Activated T-cell treated with anti-CD3 and anti-CD28 coated beads, Interleukin-2, amount 50 U/mL, for 72 hours (primary cell): ENCODE measurements at places on chromosomes 6 and 20.

DNA sequence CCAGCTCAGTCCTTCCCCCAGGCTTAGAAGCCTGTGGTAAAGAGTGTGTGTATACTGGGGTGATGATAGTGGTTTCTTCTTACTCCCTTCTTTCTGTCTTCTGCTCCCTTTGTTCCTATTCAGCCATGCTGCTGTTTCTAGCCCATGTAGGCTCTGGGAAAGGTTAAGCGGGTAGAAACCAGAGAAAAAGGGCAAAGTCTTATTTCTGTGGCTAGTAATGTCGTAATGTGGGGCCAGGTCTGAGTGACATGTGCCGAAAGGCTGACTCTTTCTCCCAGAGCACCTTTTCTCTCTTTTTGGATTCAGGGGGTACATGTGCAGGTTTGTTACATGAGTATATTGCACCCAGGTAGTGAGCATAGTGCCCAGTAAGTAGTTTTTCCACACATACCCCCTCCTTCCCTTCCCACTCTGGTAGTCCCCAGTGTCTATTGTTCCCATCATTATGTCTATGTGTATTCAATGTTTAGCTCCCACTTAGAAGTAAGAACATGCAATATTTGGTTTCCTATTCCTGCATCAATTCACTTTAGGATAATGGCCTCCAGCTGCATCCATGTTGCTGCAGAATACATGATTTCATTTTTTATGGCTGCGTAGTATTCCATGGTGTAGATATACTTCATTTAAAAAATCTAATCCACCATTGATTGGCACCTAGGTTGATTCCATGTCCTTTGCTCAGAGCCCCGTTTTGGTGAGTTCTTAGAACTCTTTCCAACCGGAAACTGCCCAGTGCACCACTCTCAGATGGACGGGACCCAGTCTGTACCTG, 74.3 kb downstream of the EFHC1 start:
- no peak for DNase-seq

GRCh38 chr20:51634257-51634656, 91.7 kb upstream of the NFATC2 start:
- DNase-seq = no peak

DNA sequence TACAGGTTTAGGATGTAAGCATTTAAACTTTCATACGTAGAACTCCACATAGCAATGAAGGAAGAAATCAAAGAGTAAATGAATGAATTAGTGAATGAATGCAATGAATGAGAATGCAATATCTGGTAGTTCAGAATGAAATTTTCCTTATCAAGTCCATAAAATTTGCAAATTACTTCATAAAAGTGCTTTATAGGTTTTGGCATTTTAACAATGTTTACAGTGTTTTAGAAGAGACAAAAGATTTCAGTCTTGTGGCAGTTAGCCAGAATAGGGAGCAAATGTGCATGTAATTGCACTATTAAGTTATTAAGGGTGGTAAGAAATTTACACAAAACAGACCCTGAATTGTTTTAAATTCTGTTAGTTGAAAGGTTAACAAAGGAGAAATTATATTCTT, 739.4 kb upstream of the FLRT3 start:
- DNase-seq = no peak

GRCh38 chr6:7215798-7216231, 97.2 kb downstream of the SSR1 start:
- no peak for DNase-seq

GRCh38 chr20:49245921-49246740, 26.9 kb downstream of the DDX27 start:
- no peak for DNase-seq

GRCh38 chr6:101000341-101000740, 119.2 kb upstream of the ASCC3 start:
- no peak for DNase-seq

GRCh38 chr6:157383471-157383870, 2.5 kb downstream of the ZDHHC14 start:
- DNase-seq = no peak

DNA sequence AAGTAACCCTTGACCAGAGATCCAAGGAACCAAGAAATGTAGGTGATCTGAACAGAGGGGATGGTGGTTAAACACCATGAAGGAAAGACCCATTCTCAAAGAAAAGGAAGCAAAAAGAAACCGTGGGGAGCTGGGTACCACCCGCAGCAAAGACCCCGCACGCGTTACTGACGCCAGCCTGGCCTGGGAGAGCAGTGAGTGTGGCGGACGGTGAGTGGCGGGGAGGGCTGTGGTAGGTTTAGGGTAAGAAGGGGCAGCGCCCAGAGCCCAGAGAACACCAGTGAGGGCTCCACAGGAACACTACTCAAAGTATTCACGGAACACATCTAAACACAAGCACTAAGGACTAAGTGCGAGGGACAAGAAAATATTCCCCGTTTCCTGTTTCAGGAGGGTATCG, 4.2 kb downstream of the GMEB2 start:
- no peak for DNase-seq

DNA sequence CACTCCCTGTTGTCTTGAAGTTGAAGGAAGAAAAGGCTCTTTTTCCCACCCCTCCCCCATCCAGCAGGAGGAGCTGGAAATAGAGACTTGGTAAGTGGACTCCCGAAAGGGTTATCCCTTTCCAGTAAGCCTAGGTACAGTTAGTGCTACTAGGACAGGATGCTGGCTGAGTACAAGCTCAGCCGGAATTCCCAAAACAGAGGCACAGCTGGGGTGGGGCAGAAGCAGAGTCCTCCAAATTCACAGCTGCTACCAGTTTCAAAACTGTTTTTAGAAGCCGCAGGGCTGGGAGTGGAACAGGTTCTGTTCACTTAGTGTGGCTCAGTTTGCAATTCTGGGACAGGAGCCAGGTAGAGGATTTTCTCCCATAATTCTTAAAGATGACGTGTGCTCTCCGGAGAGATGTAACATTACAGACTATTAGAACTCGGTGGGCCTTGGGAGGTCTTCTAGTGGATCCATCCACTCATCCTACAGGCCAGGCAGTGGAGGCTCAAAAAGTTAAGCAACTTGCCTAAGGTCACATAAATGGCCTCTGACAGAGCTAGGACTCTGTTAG, 19.0 kb upstream of the UTRN start:
- no peak for DNase-seq

DNA sequence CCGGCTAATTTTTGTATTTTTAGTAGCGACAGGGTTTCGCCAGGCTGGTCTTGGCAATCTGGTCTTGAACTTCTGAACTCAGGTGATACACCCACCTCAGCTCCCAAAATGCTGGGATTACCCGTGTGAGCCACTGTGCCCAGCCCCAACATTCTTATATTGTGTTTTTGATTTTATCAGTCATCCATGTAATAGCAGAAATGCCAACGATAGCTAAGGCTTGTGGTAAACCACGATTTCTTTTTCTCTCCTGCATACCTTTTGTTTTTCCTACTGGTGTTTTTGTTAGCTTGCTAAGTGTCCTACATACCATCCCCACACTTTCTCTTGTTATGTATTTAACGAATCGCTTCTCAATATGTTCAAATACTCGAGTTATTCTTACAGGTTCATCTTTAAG, 12.1 kb downstream of the PHACTR2 start:
- no peak for DNase-seq

- DNase-seq = no peak
Measured at GRCh38 chr20:64113444-64113775, 6.0 kb upstream of the NPBWR2 start.

DNA sequence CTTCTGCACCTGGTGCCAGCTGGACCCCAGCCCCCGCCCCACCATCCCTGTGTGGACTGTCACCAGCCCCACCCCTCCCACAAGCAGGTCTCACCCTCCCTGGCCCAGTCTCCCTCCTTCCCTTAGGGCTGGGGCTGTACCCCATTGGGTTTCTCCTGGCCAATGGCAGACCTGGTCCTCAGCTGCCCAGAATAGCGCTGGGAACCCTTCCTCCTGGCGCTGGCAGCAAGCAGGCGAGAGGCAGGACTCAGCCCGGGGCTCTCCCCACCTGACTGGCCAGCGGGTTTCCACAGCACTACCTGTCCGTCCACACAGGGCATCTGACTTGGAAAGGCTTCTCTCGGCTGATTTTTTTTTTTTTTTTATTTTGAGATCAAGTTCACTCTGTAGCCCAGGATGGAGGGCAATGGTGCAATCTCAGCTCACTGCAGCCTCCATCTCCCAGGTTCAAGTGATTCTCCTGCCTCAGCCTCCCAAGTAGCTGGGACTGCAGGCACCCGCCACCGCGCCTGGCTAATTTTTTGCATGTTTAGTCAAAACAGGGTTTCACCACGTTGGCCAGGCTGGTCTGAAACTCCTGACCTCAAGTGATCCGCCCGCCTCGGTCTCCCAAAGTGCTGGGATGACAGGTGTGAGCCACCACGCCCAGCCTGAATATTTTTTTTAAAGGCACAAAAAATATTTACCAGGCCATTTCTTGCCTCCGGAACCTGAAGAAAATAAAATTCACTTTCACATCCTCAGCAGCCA, 21.6 kb upstream of the CHRNA4 start:
- DNase-seq = no peak

GRCh38 chr20:3670511-3670910, 7.3 kb upstream of the GFRA4 start:
- DNase-seq = no peak

DNA sequence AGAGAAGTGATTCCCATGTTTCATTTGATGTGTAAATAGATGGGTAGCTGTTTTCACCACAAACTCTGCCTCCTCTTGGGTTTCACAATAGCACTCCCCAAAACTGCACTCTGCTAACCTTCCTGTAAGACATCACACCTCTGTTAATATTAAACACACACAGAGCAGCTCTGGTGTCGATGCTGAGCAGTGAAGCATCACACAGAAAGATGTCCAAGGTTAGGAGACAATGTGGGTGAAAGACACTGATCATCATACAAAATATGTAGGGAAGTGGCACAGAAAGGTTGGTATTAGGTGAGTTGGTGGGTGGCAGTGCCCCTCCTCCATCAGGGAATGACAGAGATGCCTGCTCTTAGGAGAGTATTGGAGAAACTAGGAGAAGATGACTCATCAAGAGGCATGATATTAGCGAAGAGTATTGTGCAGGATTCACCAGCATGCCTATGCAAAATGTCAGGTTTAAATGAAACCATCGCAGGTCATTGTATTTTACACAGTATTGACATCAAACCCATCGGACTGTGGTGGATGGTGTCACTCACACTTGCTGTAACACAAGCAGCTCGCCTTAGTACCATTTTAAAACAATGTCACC, 199.7 kb downstream of the TBXT start:
- DNase-seq = no peak

- no peak for DNase-seq
Measured at GRCh38 chr6:21615504-21615903, 22.0 kb downstream of the SOX4 start.

- DNase-seq = peak; percentile 71
Measured at GRCh38 chr20:38863024-38863851, 57.7 kb downstream of the PPP1R16B start.

DNA sequence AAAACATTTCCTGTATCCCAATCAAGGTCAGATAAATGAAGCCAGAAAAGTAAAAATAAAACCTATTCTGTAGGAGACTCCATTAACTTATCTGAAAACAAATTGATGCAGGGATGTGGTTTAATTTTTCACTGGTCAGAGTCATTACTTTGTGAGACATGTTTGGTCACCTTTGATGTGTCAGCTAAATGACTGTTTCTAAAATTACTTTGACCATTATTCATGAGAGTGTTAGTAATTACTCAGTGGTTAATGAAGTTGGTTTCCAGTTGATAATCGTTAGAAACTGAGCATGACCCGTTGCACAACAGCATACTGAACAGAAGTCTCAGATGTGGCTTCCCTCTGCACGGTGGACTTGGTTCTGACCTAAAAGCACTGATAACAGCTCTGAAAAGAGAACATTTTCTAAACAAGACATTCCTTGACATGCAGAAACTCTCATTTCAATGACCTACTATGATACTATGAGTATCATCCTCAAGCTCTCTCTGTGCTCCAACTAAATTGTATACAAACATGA, 410.5 kb upstream of the RNF217 start:
- no peak for DNase-seq

DNA sequence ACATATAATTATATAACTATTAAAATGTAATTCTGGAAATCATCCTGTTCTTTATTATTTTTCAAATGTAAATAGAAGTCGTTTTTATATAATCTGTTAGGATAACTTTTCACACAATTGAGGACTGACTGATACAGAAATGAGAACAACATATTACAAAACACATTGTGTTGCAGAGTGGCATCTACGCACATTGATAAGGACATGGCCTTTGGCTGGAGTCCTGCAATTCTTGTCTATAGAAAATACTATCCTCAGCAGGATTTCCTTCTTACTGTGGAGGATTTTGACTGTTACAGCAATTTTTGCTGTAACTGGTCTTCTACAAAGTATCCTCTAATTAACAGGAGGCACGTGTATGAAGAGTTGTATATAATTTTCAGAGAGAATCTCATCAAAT, 19.8 kb downstream of the SH3BGRL2 start:
- no peak for DNase-seq

- DNase-seq = no peak
Measured at GRCh38 chr6:157280157-157280556, 43.2 kb downstream of the TMEM242 start.

DNA sequence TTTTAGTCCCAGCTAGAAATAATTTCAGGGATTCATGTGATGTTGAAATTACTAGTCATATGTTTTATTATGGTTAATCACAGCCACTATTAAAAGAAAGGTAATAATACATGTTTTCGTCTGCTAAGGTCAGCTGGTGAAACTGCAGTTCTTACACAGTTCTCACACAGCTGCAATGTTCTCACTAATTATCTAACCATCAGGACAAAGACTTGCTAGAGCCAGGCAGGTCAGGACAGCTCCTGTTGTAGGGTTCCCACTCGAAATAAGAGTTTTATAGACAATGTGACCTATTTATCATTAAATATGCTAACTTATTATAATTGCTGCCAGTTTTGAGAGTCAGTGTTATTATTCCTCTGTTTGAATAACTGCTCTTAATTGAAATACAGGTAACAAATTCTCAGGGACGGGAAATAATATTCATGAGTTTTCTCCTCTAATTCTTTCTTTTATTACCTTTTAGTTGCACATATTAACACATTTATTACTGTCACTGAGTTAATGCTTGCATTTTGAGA, 97.9 kb downstream of the GJA1 start:
- no peak for DNase-seq

- no peak for DNase-seq
Measured at GRCh38 chr6:20572940-20573339, 38.7 kb downstream of the CDKAL1 start.

GRCh38 chr6:42505385-42505718, 53.6 kb upstream of the TRERF1 start:
- no peak for DNase-seq

DNA sequence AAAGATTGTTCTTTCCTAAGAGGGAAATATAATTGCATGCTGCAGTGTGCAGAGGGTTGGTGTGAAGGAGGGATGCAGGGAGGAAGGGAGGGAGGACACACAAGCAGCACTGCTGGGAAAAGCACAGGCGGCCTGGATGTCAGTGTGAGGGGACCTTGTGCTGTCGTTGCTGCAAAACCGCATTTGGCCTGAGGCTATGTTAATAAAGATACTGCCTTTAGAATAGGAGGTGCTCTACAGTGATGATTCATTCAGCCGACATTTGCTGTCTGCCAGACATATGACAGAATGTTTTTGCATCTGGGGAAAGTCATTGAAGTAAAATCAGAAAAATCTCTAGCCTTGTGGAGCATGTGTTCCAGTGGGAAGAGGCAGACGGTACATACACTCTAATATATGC, 50.5 kb upstream of the TRIM26 start:
- DNase-seq = no peak
